Glutamatergic neuron (in vitro differentiated cells): ENCODE measurements at places on chromosomes 11 and 22.

DNA sequence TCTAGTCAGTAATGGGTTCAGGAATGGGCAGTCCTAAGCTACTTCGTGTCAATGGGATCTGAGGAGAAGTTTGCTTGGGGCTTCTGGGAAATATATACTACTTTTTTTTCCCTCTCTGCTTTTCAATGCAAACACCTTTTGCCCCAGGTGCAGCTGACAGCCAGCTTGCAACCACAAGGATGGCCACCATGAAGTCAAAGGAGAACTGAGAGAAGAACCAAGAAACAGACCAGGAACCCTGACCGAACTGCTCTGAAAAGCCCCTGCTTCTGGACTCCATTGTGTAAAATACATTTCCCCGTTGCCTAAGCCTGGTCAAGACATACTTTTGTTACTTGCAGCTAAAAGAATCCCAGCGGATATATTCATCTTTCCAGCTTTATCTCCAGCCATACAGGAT lies 20.1 kb upstream of the CD44 start:
- DNase-seq = no peak

DNA sequence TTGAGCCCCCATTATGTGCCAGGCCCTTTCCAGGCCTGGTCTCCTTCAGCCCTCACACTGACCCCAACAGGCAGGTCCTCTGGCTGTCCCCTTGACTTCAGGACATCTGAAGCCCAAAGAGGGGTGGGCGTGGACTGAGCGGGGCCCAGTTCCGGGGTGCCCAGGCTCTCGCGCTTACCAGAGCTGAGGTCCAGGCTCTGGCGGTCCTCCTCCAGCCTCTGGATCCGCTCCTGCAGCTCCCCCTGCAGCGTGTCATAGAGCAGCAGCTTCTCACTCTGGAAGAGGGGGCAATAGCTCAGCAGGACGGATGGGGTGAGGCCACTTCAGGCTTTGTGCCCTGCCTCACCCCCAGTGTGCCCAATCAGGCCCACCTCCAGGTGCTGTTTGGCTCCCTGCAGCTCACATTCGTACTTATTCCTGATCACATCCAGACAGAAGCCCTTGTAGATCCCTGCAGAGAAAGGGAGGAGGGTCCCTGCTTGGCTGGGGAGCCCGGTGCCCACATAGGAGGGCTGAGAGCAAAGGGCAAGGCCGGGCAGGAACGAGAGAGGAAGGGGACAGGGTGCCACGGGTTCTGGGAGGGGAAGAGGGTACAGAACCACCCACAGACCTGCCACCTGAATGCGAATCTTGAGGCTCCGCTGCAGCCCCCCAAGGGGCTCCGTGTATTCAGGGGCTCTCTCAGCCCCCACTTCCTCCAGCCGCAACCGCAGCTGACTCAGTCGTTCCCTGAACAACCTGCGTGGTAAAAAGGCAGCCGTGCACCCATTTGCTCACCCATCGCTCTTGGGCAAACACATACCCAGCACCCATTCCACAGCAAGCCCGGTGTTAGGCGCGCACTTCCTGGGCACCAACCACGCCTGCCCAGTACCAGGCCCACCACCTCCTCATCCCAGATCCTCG lies 4.1 kb downstream of the BRMS1 start:
- DNase-seq = no peak

GRCh38 chr11:77789731-77790476 lies 30.6 kb downstream of the RSF1 start:
- no peak for DNase-seq

- DNase-seq = no peak
Measured at GRCh38 chr11:43582024-43582862, 98.3 kb upstream of the HSD17B12 start.

DNA sequence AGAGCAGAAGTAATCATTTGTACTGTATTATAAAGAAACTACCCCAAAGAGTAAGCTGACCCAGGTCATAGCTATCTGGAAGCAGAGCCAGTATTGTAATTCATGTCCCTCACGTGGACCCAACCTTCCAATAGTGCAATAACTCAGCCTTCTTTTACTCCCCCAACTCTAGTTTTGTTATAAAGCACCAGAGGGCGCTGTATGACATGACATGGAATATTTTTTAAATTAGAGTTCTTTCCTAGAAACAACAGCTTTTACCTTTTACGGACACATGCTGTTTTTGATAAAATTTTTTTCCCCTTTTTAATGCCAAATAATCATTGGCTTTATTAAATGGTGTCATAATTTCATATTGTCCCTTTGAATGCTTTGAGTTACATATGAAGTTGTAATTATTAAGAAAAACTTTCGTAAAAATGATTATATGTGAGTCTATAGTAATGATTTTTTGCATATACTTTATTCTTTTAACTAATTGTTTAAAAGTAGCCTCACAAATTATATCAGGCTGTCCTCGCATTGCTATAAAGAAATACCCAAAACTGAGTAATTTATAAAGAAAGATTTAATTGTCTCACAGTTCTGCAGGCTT lies 76.9 kb downstream of the DKK3 start:
- no peak for DNase-seq

DNA sequence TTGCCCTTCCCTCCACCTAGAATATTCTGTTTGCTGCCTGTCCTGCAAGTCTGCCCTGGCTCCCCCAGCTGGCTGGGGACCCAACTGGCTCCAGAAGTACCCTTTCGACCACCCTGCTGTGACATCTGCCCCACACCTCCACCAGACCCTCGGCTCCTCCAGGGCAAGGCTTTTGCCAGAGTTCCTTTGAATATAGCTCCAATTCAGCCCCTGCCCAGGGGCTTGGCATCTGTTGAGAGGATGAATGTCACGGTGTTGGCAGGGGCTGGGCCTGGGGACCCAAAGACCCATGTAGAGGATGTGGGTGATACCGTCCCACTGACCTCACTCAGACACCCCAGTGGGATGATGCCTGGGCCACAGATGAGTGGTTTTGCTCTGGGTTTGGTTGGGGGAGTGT lies 4.0 kb downstream of the NLRP6 start:
- no peak for DNase-seq

GRCh38 chr11:72633068-72633467 lies 41.2 kb downstream of the PDE2A start:
- no peak for DNase-seq

DNA sequence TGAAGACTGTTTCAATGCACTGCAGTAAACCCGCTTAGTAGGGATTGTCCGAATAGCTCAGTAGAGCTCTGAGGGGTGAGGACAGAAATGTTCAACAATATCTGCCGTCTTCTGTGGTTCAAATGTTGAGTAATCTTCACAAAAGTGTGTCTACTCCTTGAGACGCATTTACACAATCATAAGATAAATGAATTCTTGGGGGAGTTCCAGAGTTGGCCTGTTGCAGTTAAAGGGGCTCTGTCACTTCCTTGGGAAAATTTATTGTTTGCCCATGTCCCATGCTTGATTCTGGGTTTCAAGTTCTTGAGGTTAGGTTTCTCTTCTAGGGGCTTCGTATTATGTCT lies 614 bp downstream of the ANO3 start:
- DNase-seq = no peak

GRCh38 chr11:109838026-109838425 lies 255.2 kb upstream of the ZC3H12C start:
- DNase-seq = no peak

DNA sequence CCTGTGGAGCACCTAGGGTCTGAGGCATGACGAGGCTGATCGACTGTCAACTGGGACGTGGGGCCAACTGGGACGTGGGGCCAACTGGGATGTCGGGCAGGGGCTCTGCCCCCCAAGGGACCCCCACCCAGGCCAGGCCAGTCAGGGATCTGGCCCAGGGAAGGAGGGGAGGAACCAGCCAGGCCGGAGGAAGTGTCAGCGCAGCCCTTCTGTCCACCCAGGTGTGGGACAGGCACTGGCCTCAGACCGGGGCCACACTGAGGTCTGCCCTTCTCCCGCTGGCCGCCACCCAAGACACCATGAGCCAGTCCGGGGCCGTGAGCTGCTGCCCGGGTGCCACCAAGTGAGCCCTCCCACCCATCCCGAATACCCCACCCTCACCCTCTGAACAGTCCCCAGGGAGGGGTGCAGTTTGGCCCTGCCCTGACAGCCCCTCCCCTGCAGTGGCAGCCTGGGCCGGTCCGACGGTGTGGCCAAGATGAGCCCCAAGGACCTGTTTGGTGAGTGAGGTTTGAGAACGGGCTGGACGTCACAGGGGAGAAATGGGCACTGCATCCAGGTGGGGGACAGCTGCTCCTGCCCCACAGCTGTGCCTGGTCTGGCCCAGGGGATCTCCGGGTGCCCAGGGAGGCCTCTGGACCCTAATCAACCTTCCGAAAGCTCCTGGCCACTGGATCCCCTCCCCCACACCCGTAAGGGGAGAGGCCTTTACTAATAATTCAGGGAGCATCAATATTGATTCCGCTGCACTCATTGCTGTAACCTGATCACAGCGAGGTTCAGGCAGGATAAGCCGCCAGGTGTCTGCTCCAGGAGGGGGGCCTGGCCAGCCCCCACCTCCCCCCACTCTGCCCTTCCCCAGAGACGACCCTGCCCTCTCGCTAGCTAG lies 3.3 kb downstream of the EPS8L2 start:
- DNase-seq = no peak

- DNase-seq = no peak
Measured at GRCh38 chr22:45185718-45186514, 22.2 kb downstream of the NUP50 start.

DNA sequence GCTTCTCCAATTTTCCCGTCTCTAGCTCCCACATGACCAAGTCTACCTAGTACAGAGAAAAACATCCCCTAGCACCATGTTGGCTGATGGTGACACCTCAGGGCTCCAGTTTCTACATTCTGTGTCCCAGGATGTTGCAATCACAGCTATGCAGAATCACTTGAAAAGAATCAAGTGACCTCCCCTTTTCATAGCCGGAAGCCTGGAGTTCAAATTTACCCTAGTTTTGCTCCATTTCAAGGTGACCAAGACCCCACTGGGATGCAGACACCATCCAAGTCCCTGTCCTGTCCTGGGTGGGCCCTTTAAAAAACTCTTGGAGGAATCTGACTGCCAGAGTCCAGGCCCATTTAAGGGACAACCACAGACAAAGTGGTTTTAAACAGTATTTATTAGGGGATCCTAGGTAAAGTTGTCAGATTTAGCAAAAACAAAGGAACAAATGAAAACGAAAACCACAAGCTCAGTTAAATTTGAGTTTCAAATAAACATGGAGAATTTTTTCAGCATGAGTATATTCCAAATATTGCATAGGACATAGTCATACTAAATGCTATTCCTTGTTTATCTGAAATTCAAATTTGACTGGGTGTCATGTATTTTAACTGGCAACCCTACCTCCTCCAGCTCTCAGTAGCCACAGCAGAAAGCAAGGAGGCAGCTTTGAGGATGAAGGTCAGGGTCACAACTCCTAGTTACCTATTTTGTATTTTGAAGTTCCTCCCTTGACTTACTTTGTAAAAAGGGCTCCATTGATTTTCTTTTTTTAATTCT lies 52.4 kb downstream of the MIAT start:
- no peak for DNase-seq

DNA sequence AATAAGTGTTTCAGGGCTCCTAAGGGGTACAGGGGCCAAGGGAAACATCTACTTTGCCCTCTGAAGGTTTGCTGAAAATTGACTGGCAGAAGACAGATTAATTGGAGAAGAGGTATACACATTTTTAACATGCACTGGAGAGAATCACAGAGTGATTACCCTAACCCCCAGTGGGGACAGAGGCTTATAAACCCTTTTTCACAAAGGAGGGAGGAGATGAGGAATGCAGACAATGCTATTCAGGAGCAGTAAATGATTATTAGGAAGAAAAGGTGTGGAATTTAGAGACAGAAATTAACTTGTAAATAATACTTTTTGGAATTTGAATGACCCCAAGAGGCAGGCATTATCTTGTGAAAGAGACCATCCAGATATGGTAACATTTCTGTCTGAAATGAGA lies 582.4 kb upstream of the B3GAT1 start:
- no peak for DNase-seq

DNA sequence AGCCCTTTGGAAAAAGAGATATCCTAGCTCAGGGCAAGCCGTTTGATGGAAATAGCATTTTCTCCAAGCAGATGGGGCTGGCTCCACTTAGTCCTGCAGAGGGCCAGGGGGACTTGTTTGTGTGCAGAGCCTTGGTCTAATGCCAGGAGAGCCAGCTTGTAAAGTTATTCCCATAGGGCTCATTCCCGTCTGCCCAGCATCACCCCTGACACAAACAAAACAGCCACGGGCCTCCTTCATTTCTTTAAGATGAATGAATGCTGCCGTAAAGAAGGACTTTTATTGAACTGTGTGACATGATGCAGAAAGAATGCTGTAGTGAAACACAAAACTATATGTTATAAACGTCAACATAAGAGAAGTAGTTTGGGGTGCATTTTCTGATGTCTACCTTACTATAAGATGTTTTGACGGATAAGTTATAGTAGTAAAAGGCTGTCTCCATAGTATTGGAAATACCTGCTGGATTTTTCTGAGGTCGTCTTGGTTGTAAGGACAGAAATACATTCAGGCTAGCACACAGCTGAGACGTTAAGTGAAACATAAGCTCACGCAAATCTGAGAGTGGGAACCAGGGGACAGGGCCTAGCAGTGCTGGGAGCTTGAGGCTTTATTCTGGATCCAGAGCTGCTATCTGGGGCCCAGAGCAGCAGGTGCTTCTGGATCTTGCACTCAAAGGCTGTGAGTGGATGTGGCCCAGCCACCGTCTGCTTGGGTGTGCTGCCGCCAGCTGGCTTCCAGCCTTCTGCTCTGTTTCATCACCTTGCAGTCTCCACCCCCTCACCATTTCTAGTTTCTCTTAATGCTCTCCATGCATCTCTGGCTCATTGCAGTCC lies 53.3 kb downstream of the NCAM1 start:
- DNase-seq = peak; percentile 79

- DNase-seq = no peak
Measured at GRCh38 chr11:128894286-128894681, 3.1 kb downstream of the KCNJ5 start.
